ENCODE measurements at places on chromosomes 7 and 10.
A peak's percentile ranks its signal among the peaks of the same experiment; 100 is the strongest.

GRCh38 chr10:69464801-69465401, 13.6 kb downstream of the TSPAN15 start:
- DNase-seq = no peak

DNA sequence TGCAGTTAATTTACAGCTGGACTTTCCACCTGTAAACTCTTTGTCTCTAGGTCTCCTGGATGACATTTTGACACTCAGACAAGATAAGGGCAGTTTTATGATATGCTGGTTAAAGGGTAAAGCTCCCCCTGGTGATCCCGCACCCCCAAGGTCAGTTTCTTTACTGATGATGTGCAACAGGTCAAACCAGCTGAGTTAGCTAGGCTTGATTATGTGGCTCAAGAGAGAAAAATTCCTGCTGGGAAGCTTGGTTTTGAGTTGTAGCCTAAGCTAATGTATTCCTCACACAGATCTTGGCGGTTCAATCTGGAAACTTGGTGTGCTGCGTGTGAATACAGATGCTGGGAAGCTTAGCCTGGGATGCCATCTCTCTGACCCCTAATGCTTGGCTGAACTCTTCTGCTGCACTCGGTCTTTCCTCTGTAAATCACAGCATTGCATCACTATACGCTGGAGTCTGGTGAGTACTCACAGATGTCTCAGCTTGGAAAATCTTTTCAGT, 11.4 kb upstream of the AKR1D1 start:
- DNase-seq = no peak

- DNase-seq = no peak
These were observed 44.7 kb downstream of the HTRA1 start for GRCh38 chr10:122505885-122506645.

DNA sequence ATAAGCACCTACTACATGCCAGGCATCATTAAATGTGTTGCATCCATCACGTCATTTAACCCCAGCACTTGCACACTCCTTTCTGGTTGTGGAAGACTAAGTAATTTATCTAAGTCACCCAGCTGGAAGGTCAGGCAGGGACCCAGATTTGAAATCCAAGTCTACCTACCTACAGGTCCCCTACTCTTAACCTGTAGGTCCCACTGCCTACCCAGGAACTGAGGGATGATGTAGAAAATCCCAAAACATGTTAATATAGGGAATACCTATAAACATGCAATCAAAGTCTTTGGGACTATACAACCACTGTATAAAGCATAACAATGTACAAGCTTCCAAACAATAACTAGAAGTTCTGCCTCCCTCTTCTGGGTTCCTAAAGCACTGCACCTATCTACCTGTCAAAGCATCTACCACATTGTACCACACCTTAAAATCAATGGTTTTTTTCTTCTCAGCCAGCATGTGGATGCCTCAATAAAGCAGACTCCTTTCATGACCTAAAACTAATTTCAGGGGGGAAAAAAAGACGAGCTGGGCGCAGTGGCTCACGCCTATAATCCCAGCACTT, 5.6 kb downstream of the IL6 start:
- DNase-seq = peak; percentile 13

GRCh38 chr10:24349379-24350001, 140.6 kb downstream of the KIAA1217 start:
- no peak for DNase-seq

Data from COR-L47 (cell line).